ENCODE measurements at places on chromosomes 16 and 17.
A peak's percentile ranks its signal among the peaks of the same experiment; 100 is the strongest.

DNA sequence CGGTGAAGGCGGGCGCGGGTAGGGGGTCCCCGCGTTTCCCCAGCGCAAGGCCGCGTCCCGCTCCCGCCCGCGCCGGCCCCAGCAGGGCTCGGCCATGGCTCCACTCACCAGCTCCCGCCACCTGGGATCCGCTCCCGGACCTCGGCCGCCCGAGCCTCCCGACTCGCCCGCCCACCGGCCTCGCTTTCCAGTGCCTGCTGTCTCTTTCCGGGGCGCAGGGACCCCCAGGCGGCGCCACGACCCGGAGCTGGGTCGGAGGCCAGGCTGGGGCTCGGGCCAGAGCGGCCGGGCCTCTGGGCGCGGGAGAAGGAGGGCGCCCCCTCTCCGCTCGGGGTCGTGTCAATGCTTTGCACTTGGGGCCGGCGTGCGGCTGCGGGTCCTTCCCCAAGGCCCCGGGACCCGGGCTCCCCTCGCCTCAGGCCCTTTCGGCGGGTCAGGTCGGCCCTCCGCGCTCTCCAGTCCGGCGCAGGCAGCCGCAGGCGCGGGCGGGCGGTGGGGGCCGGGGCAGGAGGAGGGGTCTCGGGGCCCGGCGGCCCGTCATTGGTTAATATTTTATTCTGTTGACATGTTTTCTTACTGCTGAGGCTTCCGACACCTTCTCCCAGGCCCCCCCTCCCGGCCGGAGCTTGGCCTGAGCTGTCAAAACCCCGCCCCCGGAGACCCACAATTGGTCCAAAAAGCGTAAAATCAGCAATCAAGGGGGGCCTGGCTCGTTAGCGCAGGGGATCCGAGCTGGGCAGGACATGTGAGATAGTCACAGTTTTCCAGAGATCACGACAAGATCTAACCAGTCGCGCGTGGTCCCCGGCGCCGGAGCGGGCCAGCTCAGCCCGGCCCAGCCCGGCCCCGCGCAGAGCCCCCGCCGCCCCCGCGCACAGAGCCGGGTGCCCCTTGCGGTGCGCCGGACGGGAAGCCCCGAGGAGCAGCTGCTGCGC is at the start of gene TBX2:
Gene TBX2, plus strand, starts transcription at position 713 of the 935 bp plus-strand sequence. CDS start 334 bp downstream, outside the sequence.
- peak; percentile 72 for DNase-seq

GRCh38 chr16:87628246-87628923 is 26.1 kb downstream of the JPH3 start:
- DNase-seq = no peak

GRCh38 chr17:47898241-47898640 is 2.2 kb downstream of the SP2 start:
- DNase-seq = no peak

DNA sequence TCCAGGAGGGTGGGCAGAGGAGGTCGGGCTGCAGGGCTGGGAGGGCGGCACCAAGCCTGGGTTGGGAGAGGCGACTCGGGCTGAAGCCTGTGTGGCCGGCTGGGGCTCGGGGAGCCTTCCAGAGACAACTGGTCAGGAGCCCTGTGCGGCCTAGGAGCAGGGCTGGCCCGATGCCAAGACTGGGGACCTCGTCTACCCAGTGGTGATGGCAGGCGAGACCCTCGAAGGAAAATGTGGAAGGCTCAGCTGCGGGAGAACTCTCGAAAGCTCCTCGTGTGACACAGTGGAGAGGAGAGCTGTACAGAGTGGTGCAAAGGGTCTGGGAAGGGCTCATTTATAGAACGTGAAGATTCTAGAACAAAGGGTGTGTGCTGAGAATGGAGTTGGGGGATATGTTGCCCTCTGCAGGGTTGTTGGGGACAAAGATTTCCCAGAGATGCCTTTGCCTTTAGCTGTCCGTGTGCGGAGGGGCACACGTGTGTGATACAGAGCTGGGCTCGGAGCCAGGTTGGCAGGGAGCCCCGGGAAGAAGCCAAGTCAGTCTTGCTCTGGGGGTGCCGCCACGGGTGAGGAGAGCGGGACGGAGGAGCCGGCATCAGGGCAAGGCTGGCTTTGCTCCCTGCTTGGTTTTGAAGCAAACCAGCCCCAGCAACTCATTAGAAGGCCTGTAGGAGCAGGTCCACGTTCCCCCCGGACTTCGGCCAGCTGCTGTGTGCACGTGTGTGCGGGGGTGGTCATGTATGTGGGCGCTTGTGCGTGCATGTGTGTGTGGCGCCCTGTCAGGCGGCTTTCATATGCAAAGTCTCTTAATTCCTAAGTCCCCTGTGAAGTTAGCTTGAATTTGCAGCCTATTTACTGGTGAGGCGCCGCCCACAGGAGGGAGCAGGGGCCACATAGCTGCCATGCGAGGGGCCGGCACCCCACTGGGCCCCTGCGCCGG is 132.4 kb upstream of the CHMP6 start:
- DNase-seq = no peak

GRCh38 chr16:48318630-48319029 is 66.6 kb downstream of the SIAH1 start:
- no peak for DNase-seq

DNA sequence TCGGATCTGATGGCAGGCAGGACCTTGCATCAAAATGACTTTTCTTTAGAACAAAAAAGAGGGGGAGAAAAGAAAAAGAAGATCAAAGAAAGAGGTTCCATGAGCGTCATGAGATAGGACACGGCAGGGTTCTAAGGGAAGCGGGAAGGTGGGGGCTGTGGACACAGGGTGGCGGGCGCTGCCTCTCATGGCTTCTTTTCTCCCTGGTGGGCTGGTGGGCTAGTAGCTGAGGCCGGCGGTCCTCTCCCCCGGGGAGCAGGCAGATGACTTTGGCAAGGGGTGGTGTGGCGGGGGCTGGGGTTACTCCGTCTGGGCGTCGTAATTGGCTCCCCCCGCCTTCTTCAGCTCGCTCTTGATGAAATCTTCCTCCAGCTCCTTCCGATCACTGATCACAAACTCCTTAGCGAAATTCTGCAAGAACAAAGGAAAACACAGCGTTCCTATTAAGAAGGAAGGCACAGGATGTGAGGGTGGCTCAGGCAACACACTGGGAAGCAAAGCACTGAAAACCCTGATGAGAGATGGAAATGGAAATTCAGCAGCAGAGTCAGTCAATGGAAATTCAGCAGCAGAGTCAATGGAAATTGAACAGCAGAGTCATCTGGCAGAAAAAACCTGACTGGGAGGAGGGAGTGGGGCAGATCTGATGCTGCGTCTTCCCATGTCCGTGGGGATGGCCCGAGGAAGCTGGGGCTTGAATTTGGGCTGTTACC is 51.2 kb downstream of the COTL1 start:
- no peak for DNase-seq

DNA sequence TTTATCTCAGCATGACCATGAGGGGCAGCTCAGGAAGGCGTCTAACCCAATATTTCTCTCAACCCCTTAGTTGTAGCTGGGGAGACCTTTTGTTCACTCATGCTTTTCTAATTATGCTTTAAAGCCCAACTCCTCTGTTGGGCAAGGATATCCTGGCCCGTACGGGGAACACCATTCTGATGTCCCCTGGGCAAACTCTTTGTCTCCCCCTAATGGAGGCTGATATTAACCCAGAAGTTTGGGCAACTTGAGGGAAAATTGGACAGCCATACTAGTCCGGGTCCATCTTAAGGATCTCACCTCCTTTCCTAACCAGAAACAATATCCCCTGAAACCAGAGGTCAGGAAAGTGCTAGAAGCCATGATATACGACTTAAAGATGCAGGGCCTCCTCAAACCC is 143.7 kb upstream of the COX10 start:
- DNase-seq = no peak

DNA sequence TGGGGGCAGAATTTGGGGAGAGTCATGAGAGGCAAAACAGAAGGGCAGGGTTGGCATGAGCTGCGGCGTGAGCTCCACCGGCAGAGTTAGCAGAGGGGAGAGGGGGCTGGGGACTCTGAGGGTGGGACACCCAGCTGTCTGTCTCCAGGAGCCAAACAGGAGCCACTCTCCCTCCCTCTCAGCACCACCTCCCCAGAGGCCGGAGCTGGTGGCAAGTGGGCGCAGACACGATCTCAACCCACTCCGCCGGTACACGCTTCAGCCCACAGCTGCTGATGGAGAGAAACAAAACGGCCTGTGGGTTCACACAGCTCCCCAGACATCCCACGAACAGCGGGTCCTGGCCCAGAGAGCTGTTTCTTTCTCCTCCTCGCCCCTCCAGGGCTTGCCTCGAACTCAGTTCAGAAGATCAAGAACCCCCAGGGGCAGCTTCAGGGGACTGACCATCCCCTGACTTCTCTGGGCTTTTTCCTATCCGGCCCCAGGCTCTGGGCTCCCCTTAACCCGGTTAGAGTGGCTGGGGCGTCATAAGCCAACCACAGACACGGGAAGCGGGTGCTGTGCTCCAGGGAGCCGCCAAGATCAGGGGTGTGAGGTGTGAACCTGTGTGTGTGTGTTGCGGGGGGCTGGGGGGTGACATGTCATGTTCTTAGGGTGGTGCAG is 7.6 kb downstream of the RHBDF2 start:
- DNase-seq = no peak

DNA sequence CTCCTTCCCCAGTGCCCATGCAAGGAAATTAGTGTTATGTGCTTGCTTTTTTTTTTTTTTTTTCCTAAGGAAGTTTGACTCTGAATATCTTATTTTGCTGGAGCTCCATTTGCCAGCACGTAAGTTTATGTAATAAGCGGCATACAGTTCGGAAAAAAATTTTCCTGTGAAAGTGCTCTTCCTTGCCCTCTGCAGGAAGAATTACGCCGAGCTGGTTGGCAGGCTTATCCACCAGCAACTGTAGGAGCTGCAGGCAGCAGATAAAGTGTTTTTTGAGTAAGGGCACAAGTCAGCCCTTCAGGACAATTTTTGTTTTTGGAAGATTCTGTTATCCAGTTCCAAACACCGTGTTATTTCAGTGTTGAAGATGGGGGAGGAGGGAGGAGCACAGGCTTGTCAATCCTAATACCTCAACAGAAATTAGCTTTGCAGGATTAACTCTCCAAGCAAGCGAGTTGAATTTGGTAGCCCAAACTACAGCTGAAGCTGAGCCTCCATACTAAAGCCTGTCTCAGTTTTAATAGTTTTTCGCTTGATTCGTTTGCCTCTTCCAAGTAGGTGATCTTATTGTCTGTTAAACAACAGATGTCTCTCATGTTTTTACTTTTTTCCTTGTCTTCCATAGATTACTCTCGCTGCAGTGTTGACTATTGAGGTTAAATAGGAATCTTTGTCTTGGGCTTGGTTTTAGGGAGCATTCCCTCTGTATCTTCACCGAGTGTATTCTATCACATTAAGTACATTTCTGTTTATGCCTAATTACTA is 1.1 kb downstream of the SPECC1 start:
- peak; percentile 62 for DNase-seq

DNA sequence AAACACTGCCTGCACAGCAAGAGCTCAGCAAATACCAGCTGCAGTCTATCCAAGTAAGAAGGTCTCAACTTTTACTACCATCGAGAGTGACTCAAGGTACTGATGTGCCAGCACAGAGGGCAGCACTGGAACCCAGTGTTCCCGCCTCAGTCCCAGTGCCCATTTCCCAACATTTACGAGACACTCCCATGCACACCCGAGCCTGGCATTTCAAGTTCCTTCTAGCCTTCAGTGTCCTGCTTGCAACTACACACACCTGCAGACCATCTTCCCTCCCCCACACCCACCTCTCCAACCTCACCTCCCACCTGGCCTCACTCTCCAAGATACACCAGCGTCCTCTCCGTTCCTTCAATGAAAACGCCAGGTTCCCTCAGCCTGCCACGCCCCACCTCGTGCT is 3.2 kb downstream of the KLHDC4 start:
- DNase-seq = no peak

GRCh38 chr16:84380405-84380804 is 12.1 kb downstream of the ATP2C2 start:
- no peak for DNase-seq

DNA sequence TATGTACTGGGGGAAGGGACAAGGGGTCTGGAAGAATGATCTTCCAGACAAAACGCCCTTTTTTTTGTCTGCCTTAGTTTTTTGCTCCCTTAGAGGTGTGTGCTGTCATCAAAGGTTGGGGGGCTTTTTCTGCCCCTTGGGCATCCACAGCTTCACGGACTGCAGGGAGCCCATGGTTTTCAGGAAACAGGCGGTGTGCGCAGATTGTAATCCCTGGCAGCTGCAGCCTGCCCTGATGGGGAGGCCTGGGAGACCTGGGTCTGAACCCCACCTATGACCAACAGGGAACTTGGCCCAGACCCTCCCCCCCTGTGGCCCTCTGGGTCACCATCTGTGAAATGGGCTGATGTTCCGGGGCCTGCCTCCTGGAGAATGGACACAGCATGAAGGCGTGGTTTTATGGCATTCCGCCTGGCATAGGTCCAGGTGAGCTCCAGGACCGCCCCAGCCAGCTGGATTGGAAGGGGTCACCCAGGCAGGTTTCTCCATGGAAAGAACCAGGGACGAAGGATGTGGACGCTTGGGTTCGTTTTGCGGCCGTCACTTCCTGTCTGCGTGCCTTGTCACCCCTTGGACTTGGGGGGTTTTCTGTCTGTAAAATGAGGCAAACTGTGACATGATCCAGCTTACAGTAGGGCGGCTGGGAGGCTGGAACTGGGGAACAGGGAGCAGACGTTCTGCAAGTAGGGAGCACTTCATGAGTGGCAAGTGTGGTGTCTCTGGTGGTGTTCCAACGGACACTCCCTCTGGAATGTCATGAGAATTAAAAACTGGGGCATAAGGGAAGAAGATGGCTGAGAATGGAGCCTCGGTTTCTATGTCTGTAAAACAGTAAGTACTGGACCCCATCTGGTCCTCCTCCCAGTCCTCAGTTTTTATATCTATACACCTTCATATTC is 1.5 kb downstream of the CPNE2 start:
- no peak for DNase-seq

GRCh38 chr17:8916466-8916865 is 49.0 kb upstream of the PIK3R6 start:
- no peak for DNase-seq

DNA sequence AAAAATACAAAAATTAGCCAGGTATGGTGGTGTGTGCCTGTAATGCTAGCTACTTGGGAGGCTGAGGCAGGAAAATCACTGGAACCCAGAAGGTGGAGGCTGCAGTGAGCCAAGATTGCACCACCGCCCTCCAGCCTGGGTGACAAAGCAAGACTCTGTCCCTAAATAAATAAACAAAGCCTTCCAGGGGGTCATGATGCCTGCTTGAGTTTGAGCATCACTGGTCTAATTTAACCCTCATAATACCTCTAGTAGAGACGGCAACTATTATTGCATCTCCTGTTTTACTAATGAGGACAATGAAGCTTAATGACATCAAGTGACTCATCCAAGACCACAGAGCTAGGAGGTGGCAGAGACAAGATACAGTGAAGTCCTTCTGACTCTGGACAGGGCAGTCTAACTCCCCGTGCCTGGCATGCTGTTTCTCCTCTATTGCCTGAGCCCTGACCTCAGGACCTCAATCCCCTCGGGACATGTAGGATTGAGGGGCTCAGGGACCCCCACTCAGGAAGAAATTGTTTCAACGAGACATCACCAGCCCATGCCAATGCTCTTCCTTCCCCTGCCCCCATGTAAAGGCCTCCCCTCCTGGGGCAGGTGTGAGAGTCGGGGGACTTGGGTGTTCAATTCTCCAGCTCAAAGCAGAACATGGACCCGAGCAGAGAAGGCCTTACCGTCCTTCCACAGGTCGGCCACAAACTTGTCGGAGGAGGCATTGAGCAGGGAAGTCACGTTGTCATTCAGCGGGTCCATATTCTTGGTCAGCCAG is 102.9 kb downstream of the NDE1 start:
- DNase-seq = no peak
